ENCODE measurements at places on chromosomes 7 and 10. TPM values are rescaled to one million over a fixed set of nuclear protein-coding genes. Genes with fewer than 3 reads are reported as not detected.

The MDFIC gene
- 57.7 TPM for total RNA-seq

The SPDYE18 gene
- total RNA-seq, result not detected

The UCMA gene
- not detected for total RNA-seq

The ITGA8 gene
- 5.8 TPM for total RNA-seq

The ARHGAP22 gene
- 70.8 TPM for total RNA-seq

The CARD11 gene
- total RNA-seq, result not detected

The SPDYE16 gene
- 0.33 TPM for total RNA-seq

The EBF3 gene
- 16.5 TPM for total RNA-seq

The OR2A42 gene
- total RNA-seq, result not detected

The DBF4 gene
- 36.5 TPM for total RNA-seq

The CADPS2 gene
- 29.1 TPM for total RNA-seq

The SERPINE1 gene
- total RNA-seq, result 260 TPM

The SAMD9L gene
- 21.0 TPM for total RNA-seq

The LRGUK gene
- under 0.01 TPM for total RNA-seq

The ABCB4 gene
- total RNA-seq, result 4.8 TPM

The MYL10 gene
- total RNA-seq, result not detected

The ARHGEF5 gene
- 4.5 TPM for total RNA-seq

The UCN3 gene
- total RNA-seq, result not detected

The MMP21 gene
- total RNA-seq, result not detected

The PON1 gene
- not detected for total RNA-seq

The SLC12A9 gene
- total RNA-seq, result 29.9 TPM

The ELFN1 gene
- total RNA-seq, result 7.6 TPM

The COBL gene
- under 0.01 TPM for total RNA-seq

The LRRD1 gene
- not detected for total RNA-seq

The UNC5B gene
- total RNA-seq, result 34.2 TPM

The GIMAP2 gene
- total RNA-seq, result 0.58 TPM

The TRRAP gene
- 25.3 TPM for total RNA-seq

The EN2 gene
- total RNA-seq, result not detected

The TMEM229A gene
- total RNA-seq, result not detected

The ERVW-1 gene
- not detected for total RNA-seq

The SLC39A12 gene
- not detected for total RNA-seq

The GLI3 gene
- 6.9 TPM for total RNA-seq

The AGAP4 gene
- 6.3 TPM for total RNA-seq

The ANKRD2 gene
- total RNA-seq, result 0.50 TPM

The CYP3A5 gene
- total RNA-seq, result 0.44 TPM

The AFAP1L2 gene
- total RNA-seq, result 0.29 TPM

The GJC3 gene
- not detected for total RNA-seq

The NEBL gene
- 0.17 TPM for total RNA-seq

The MAT1A gene
- total RNA-seq, result under 0.01 TPM

The C10orf143 gene
- total RNA-seq, result 0.87 TPM

The CD36 gene
- total RNA-seq, result 2.5 TPM

The AZGP1 gene
- not detected for total RNA-seq

The UNCX gene
- not detected for total RNA-seq

The UTF1 gene
- not detected for total RNA-seq

The CYP26C1 gene
- not detected for total RNA-seq

The PDZD7 gene
- 1.6 TPM for total RNA-seq

The DNAH11 gene
- under 0.01 TPM for total RNA-seq

The STEAP2 gene
- 37.7 TPM for total RNA-seq
